ENCODE measurements at places on chromosomes 12 and 14. TPM values are rescaled to one million over a fixed set of nuclear protein-coding genes. Genes with fewer than 3 reads are reported as not detected.

CLEC4C gene
- polyA plus RNA-seq: not detected

ADCY4 gene
- polyA plus RNA-seq: 0.10 TPM

TMEM253 gene
- polyA plus RNA-seq: 1.8 TPM

HAL gene
- polyA plus RNA-seq: 0.24 TPM

NGB gene
- polyA plus RNA-seq: 0.16 TPM

ENDOU gene
- not detected for polyA plus RNA-seq

MYF5 gene
- not detected for polyA plus RNA-seq

EPS8 gene
- 35.2 TPM for polyA plus RNA-seq

KRT79 gene
- not detected for polyA plus RNA-seq

ALG10 gene
- polyA plus RNA-seq: 9.3 TPM

VDR gene
- polyA plus RNA-seq: 105 TPM

ART4 gene
- not detected for polyA plus RNA-seq

GPR135 gene
- polyA plus RNA-seq: 0.28 TPM

CSRP2 gene
- 41.8 TPM for polyA plus RNA-seq

FSCB gene
- polyA plus RNA-seq: not detected

PLBD1 gene
- not detected for polyA plus RNA-seq

REM2 gene
- polyA plus RNA-seq: 0.09 TPM

RNF212B gene
- polyA plus RNA-seq: 0.05 TPM

TDRD9 gene
- polyA plus RNA-seq: 0.06 TPM

C1QL4 gene
- polyA plus RNA-seq: 0.03 TPM

DBX2 gene
- not detected for polyA plus RNA-seq

PDE3A gene
- polyA plus RNA-seq: not detected

SRGAP1 gene
- 8.8 TPM for polyA plus RNA-seq

ASCL1 gene
- polyA plus RNA-seq: not detected

ANKRD33 gene
- polyA plus RNA-seq: not detected

HOXC13 gene
- 9.1 TPM for polyA plus RNA-seq

HOXC12 gene
- 0.05 TPM for polyA plus RNA-seq

NGDN gene
- 42.0 TPM for polyA plus RNA-seq

TTC5 gene
- 11.3 TPM for polyA plus RNA-seq

OR10G3 gene
- polyA plus RNA-seq: not detected

FCF1 gene
- 32.3 TPM for polyA plus RNA-seq

TMEM30B gene
- polyA plus RNA-seq: 20.1 TPM

ACSS3 gene
- polyA plus RNA-seq: 0.01 TPM

LRP1 gene
- 11.3 TPM for polyA plus RNA-seq

GCH1 gene
- polyA plus RNA-seq: 4.4 TPM

DIO2 gene
- polyA plus RNA-seq: 0.05 TPM

RGS6 gene
- polyA plus RNA-seq: not detected

WASHC4 gene
- polyA plus RNA-seq: 16.4 TPM

TESPA1 gene
- polyA plus RNA-seq: not detected

SPATA7 gene
- polyA plus RNA-seq: 4.5 TPM

MANSC4 gene
- polyA plus RNA-seq: 0.28 TPM

KCNJ8 gene
- not detected for polyA plus RNA-seq

CIDEB gene
- polyA plus RNA-seq: 3.3 TPM

MYF6 gene
- polyA plus RNA-seq: not detected

EIF2S1 gene
- 156 TPM for polyA plus RNA-seq

GPR84 gene
- polyA plus RNA-seq: 0.11 TPM

All from mammary epithelial cell (primary cell).